Ovary (tissue), 10 donors: ENCODE measurements at places on chromosomes 3 and 15. TPM values are rescaled to one million over a fixed set of nuclear protein-coding genes. Genes with fewer than 3 reads are reported as not detected.

Gene ZNF35
- 2.7 TPM for polyA plus RNA-seq

Gene SEC62
- polyA plus RNA-seq: 49.6 TPM

Gene CERS3
- 0.02 TPM for polyA plus RNA-seq

Gene RPP25
- 16.0 TPM for polyA plus RNA-seq

Gene MOBP
- polyA plus RNA-seq: 1.0 TPM

Gene FBXO40
- 0.11 TPM for polyA plus RNA-seq

Gene KBTBD13
- 0.07 TPM for polyA plus RNA-seq

Gene P3H2
- polyA plus RNA-seq: 359 TPM

Gene XYLB
- polyA plus RNA-seq: 1.8 TPM

Gene P2RY1
- polyA plus RNA-seq: 5.3 TPM

Gene PLS1
- 0.94 TPM for polyA plus RNA-seq

Gene PAQR5
- 0.48 TPM for polyA plus RNA-seq

Gene PATL2
- polyA plus RNA-seq: 1.3 TPM

Gene MKRN3
- polyA plus RNA-seq: 0.61 TPM
